ENCODE measurements at places on chromosomes 6 and 20.

DNA sequence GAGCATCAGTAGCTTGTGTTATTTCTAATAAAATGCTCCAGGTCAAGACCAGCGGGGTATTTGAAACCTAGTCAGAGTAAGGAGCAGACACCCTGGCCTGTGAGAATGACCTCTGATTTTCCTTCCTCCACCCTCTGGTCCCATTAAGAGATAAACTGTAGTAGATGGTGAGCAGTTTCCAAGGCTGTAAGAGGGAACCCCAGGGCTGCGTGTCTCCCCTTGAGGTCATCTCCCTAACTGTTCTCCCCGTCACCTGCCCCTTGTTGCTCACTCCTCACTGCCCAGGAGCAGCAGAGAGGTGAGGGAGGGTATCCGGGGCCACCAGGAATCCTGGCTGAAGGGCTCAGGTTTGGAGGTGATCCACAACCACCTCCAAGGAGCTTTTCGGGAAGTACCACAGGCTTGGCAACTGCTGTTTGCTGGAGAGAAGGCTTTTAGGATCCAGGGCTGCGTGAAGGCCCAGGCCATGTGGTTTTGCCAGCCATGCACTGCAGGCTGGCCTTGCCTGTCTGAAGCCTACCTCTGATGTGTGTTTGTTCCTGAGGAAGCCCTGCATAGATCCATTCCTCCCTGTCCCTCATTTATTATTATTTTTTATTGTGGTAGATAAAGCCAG, 62.5 kb downstream of the RREB1 start:
- no peak for DNase-seq

DNA sequence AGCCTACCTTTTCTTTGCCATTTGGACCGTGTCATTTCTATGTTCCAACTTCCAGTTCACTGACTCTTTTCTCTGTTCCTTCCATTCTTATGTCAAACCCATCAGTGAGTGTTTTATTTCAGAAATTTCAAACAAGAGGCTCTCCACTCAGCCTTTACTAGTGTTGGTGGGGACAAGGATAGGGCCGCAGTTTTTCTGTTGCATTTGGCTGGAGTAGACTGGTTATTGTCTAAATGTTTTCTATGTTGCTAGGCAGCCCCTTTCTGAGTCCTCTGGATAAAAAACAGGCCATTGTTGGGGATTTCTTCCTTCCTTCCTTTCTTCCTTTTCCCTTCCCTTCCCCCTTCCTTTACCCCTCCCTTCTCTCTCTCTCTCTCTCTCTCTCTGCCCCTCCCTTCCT, 288.6 kb downstream of the PRKN start:
- no peak for DNase-seq

GRCh38 chr6:165585060-165585459, 78.0 kb downstream of the PDE10A start:
- DNase-seq: no peak

- no peak for DNase-seq
Measured at GRCh38 chr20:17794400-17794799, 94.6 kb downstream of the BANF2 start.

DNA sequence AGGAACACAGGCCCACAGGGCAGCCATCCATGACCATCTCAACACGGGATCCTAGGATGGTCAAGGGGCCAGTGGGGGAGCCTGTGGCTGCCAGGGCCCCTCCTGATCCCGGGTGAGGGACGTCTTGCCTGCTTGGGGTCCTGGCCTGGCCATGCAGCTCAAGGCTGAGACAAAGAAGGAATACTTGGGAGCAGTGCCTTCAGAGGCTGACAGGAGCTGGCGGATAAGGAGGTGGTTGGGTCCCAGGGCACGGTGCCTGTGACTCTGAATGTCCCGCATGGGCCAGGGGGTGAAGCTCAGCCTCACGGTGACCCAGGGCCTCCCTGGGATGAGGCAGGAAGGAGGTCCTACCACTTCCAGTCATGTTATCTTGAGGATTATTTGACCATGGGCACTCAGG, 95.2 kb downstream of the SMOC2 start:
- no peak for DNase-seq

DNA sequence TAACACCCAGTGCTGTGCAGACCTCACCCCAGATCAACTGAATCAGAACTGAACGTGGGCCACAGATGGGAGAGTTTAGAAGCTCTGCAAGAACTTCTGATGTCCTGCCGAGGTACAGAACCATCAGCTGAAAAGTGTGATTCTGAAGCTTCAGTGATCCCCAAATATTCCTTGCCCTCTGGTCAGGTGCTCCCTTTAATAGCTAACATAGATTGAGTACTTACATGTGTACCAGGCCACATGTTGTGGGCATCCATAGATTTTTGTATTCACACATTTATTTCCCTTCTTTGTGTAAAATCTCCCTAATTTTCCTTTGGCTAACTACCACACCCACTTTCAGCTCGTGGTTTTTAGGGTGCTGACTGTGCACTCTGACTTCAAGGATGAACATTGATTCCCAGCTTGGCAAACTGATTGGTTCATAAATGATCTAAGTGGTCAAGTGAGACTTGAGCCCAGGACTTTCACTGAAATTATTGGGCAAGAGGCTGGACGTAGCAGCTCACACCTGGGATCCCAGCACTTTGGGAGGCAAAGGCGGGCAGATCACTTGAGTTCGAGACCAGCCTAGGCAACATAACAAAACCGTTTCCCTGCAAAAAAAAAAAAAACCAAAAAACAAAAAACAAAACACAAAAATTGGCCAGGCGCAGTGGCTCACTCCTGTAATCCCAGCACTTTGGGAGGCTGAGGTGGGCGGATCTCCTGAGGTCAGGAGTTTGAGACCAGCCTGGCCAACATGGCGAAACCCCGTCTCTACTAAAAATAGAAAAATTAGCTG, 162.2 kb downstream of the BCAS1 start:
- DNase-seq: no peak

DNA sequence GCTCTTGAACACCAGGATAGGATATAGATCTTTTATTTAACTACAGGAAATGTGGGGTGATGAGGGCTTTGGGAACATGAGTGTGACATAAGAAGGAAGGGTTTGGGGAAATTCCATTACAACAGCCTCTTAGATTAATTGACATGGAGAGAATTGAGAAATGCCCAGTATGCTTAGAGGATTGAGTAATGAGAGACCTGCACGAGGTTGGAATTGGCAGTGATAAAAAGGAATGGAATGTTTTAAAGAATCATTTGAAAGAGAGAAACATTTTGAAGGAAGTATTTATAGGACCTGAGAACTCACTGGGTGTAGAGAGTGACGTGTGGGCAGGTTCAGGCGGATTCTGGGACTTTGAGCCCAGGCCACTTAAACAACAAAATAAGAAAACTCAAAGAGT, 227.0 kb downstream of the BMP2 start:
- no peak for DNase-seq

- DNase-seq: no peak
Measured at GRCh38 chr20:33889312-33889711, 78.2 kb downstream of the CHMP4B start.

DNA sequence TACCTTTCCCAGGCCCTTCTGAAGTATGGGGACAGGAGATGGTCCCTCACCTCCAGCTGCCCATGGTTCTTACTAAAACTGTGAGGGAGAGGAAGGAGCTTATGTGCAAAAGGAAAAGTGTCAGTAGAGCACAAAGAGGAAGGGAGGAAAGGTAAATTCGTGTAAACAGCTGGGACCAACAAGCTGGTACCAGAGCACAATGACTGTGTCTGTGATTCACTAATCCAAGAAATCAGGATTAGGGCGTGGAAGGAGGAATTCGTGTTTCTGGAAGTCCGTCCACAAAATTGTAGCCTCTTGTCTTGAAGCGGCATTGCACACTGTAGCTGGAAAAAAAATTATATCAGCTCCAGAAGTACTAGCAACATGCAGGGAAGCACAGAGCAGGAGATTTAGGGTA, 129.0 kb upstream of the RREB1 start:
- no peak for DNase-seq

GRCh38 chr6:63923139-63923739, 287.6 kb downstream of the PHF3 start:
- peak; percentile 10 for DNase-seq

DNA sequence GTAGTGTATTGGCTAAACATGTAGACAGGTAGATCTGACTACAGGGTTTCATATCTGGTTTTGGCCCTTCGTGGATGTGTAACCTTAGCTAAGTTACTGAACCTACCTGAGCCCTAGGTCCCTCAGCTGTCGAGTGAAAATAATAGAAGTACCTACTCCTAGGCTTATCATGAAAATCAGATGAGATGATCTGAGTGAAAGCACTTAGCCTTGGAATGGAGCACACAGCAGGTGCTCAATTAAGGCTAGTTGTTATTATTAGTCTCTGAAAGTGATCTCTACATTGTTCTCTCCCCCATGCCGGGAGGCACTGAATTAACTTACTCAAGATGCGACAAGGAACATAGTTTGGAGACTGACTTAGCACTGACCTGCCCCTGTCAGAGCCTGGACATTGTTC, 174.7 kb upstream of the ZNF217 start:
- DNase-seq: no peak

DNA sequence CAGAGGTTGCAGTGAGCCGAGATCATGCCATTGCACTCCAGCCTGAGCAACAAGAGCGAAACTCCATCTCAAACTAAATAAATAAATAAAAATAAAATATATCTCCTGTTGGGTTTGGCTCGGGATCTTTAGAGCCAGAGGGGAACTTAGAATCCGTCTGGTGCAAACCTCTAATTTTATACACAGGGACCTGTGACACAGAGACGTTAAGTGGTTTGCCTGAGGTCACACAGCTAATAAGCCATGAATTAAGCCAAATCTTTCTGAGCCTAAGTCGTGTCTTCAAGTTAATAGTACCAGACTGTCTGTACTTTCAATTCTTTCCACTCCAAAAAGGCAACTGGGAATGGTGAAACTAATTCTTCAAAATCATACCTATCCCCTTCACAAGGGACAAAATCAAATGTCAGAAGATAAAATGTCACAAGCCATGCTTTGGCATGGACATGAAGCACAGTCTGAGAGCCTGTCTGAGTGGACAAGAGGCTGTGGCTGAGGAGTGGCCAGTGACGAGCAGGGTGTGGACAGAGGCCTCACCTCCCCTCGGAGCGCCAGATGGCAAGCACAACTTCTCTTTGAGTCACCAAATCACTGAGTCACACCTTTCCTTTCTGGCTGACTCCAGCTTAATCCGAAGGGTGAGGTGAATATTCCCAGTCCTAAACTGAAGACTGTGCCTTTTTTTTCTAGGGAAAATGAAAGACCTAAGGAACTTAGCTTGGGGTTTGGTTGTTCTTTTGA, 177.4 kb downstream of the TFAP2A start:
- DNase-seq: no peak

- no peak for DNase-seq
Measured at GRCh38 chr20:37147250-37147649, 31.9 kb upstream of the RPN2 start.

DNA sequence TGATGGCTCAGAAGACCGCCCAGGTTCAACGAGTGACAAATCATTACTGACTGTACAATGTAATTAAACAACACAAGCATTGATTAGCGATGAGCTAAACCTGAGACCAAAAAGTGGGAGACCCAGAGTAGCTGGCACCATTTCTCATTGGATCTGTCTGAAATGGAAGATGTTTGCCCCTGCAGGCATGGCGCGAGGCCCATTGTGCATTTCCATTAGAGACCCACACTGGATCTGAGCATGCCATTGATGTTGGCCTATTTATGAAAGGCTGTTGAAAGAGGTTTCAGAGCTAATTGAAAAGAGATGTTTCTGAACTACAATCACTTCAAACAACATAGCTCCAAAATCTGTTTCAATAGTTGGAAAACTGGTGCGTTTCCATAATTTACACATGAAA, 196.7 kb downstream of the TFAP2B start:
- DNase-seq: no peak

- DNase-seq: no peak
Measured at GRCh38 chr6:45931232-45931631, 84.4 kb downstream of the CLIC5 start.

DNA sequence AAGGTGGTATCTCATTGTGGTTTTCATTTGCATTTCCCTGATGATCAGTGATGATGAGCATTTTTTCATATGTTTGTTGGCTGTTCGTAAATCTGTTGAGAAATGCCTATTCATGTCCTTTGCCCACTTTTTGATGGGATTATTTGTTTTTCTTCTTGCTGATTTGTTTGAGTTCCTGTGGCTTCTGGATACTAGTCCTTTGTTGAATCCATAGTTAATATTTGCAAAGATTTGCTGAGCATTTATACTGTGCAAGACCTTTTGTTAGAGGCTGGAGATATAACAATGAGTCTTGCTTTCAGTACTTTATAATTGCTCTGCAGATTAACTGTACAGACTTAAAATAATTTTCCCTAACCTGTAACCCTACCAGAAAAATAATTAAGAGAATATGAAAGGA, 35.6 kb downstream of the PDE7B start:
- peak; percentile 9 for DNase-seq

DNA sequence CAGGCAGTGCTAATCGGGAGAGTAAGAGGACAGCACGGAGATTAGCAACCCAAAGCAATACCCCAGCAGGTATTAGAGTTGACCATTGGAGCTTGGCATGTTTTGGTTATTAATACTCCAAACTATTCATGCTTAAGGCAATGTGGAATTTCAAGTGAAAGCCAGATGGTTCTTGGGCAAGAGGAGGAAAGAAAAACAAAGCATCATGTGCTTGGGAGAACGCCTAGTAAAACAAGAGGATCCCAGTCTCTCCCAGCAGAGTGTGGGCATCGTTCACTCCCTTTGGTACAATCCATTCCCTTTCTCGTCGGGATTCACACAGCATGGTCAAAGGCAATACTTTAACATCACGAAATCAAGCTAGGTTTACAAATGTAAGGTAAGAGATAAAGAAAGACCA, 349.8 kb downstream of the PRKN start:
- DNase-seq: no peak

DNA sequence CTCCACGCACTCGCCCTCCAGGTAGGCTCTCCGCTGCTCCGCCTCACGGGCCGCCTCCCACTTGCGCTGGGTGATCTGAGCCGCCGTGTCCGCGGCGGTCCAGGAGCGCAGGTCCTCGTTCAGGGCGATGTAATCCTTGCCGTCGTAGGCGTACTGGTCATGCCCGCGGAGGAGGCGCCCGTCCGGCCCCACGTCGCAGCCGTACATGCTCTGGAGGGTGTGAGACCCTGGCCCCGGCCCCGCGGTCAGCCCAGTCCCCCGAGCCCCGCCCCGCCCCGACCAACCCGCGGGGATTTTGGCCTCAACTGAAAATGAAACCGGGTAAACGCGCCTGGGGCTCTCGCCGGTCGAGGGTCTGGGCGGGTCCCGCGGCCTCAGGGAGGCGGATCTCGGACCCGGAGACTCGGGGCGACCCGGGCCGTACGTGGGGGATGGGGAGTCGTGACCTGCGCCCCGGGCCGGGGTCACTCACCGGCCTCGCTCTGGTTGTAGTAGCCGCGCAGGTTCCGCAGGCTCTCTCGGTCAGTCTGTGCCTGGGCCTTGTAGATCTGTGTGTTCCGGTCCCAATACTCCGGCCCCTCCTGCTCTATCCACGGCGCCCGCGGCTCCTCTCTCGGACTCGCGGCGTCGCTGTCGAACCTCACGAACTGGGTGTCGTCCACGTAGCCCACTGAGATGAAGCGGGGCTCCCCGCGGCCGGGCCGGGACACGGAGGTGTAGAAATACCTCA, 598 bp downstream of the HLA-B start:
- DNase-seq: no peak

All from COR-L47 (cell line).